CD4-positive, alpha-beta T cell (primary cell): ENCODE measurements at places on chromosomes 16 and 17. TPM values are rescaled to one million over a fixed set of nuclear protein-coding genes. Genes with fewer than 3 reads are reported as not detected.

The DNASE1L2 gene
- 0.22 TPM for total RNA-seq

GRCh38 chr17:63688396-63689020, 11.4 kb downstream of the LIMD2 start:
- DNase-seq: no peak

- no peak for DNase-seq
Observed at GRCh38 chr17:31525801-31526549, 134.5 kb downstream of the RAB11FIP4 start.

DNA sequence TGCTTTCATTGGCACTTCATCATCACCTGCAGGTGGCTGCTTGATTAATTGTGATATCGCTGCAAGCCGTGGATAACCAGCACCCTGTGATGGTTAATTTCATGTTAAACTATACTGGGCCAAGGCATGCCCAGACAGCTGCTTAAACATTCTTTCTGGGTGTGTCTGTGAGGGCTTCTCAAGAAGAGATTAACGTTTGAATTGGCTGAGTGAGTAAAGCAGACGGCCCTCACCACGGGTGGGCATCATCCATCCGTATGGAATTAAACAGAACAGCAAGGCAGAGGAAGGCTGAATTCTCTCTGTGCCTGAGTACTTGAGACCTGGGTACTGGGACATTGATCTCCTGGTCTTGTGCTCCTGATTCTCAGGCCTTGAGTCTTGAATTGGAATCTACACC, 7.1 kb upstream of the ZNF213 start:
- DNase-seq: no peak

DNA sequence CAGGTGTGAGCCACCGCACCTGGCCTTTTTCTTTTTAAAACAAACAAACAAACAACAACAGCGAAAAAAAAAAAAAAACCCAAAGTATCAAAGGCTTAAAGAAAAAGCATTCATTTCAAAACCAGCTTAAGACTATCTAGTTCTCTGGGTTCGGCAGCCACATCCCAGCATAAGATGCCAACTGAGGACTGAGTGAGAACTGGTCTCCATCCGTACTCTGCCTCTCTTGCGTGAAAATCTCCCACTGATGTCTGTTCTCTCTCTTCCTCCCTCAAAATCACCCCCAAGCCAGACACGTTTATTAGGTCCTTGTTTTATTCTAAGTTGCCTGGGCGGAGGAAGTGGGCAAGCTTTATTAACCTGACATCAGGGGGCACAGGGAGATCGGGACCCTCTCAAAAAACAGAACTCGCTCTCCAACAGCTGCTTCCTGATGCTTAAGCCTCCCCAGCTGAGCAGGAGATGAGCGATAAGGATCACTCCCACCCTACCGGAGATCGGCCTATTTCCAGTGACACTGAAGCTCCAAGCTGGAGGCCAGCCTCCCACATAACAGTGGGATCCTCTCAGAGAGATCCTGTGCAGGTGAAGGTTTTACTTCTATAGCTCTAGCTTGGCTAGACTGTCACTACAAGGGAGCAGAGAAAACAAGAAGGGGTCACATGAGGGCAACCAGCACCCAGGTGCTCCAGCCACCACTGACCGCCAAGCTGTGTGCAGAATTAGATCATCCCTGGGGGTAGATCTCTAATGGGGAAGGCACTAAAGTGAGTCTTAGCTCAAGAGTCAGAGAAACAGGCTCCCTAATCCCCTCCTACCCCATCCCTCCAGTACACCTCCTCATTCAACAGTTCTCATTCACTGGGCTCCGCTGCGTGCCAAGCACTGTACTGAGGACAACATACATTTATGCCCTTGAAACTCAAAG, 13.6 kb downstream of the CDC42EP4 start:
- no peak for DNase-seq
